ENCODE measurements at places on chromosomes 7 and 10. TPM values are rescaled to one million over a fixed set of nuclear protein-coding genes. Genes with fewer than 3 reads are reported as not detected.

The SLC26A3 gene
- not detected for total RNA-seq

The LIPK gene
- total RNA-seq, result not detected

The UTF1 gene
- not detected for total RNA-seq

The NPY4R gene
- total RNA-seq, result not detected

The GGCT gene
- 18.2 TPM for total RNA-seq

The EGFR gene
- total RNA-seq, result 11.2 TPM

The KLF14 gene
- not detected for total RNA-seq

DNA sequence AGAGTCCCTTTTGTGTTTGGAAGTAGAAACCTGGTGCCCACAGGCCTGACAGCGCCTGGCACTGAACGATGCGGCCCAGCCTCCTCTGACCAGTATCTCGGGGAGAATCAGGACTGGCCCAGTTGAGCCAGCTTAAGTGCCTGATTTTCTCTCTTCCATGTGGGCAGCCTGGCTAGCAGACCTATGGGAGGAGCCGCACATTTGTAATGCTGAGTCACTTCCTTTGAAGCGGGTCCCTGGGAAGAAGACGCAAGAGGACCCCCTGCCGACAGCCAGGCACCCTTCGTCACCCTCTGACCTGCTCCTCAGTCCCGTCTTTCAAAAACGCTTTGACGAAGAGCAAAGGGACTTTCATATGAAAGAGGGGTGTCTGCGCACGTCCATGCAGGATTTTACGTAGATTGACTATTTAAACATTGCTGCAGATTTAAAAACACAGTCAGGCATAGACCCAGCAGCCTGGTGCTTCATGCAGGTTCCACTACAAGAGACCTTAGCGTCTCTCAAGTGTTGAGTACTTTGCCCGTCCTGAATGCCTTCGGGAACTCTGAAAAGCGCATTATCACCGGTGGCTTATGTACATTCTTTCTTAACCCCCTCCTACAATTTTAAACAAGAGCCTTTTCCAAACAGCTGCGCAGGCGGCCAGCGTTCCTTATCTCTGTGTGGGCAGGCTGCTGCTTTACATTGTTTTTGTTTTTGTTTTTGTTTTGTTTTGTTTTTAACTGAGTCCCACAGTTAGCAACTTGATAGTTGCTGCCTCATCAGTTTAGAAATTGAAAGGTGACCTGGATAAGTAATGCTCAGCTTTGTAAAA lies 36.5 kb upstream of the AP5Z1 start:
- peak; percentile 59 for DNase-seq

GRCh38 chr7:83468251-83468739 lies 180.6 kb downstream of the SEMA3E start:
- DNase-seq, result peak; percentile 70

GRCh38 chr7:33062023-33062781 lies at the start of gene NT5C3A:
Gene NT5C3A (minus strand): TSS chr7:33062776. CDS start chr7:33062705, 71 bp downstream.
- DNase-seq, result peak; percentile 50

GRCh38 chr10:52313933-52314821 lies at the start of gene DKK1:
Gene DKK1 (plus strand): TSS chr10:52314281. CDS start chr10:52314435, 154 bp downstream.
- peak; percentile 55 for DNase-seq

DNA sequence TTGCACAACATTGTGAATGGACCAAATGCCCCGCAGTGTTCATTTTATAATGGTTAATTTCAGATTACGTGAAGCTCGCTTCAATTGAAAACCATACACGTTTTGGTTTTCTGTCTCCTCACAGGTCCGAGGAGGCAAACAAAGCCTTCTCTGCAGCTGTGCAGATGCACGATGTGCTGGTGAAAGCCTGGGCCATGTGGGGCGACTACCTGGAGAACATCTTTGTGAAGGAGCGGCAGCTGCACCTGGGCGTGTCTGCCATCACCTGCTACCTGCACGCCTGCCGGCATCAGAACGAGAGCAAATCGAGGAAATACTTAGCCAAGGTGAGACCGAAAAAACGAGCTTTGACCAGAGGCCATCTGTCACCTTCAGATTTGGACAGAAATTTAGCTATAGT lies 110.3 kb downstream of the TRRAP start:
- DNase-seq, result no peak

DNA sequence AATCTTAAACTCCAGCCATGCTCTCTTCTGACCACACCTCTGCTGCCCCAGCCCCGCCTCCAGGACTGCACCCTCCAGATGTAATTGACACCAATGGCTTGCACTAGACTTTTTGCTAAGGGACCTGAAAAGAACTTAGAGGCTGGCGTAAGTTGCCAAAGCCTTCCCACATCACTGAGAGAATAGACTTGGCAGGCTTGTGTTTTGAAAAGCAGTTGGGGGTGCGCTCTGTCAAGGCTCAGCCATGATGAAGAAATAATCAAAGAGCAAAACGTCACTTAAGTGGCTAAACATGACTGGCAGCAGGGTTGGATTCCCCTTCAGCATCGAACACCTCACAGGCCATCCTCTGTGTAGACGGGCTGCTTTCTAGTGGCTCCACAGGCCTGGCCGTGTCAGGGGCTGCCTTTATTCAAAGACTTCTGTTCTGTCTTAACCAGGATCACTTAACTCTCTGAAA lies 195.2 kb upstream of the C7orf33 start:
- no peak for DNase-seq

DNA sequence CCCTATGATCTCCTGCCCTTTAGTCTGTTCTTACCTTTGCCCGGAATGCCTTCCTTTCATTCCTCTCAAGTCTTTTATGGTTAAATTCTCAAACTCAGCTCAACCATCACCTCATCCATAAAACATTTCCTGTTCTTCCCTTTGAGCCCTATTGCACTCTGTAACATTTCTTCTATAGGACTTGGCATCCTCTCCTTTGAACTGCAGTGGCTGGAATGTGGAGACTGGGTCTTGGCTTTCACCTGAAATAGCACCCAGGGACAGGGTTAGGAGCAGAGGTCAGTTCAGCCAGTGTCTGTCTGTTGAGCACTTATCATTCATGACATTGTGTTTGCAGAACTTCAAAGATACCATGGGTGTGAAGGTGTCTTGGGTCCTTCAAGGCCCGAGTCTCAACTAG lies 7.2 kb downstream of the NFE2L3 start:
- DNase-seq, result no peak

GRCh38 chr10:101132636-101133473 lies 1.8 kb downstream of the TLX1 start:
- DNase-seq, result no peak

DNA sequence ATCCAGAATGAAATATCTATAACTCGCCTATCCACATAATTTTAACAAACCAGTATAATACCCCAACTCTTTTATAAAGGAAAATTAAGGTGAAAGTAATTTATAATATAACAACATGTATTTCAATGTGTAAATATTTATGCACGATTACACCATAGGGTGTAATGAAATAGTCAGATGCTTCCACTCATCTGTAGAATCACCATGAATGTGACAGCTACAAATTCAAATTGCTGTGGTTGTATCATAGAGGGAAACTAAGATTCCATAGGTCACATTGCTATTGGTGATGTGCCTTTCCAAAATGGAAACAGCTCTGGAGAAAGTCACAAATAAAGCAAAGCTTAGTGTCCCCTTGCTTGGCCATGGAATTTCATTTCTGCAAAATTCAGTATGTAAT lies 95.7 kb downstream of the CPED1 start:
- DNase-seq, result no peak

DNA sequence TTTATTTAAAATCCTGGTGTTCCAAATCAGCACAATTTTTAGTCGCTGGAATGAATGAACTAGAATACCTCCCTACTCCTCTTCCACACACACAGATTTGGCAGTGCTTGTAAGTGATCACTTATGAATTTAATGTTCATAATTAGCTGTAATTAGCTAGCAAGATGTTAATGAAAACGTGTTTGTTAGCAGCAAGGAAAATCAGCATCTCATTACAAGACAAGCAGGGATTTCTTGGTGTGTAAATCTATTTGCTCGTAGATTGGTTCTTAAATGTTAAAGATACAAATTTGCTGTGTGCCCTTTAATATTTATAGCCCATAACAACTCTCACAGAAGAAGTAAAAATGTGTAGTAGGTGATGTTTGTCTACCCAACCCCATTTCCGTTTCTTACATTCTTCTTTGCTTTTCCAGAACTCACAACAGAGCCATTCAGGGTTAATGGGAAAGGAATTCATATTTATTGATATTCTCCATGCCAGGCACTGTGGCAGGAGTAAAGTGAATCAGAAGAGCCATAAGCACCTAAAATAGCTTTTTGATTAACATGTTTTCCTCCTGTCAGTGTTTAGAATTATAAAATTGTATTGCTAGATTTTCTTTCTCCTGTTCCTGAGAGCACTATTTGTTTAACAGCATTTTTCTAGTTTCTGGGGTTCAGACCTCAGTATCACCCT lies 49.6 kb downstream of the SEMA3C start:
- no peak for DNase-seq

GRCh38 chr10:104806801-104807200 lies 165.7 kb downstream of the SORCS3 start:
- DNase-seq, result no peak

DNA sequence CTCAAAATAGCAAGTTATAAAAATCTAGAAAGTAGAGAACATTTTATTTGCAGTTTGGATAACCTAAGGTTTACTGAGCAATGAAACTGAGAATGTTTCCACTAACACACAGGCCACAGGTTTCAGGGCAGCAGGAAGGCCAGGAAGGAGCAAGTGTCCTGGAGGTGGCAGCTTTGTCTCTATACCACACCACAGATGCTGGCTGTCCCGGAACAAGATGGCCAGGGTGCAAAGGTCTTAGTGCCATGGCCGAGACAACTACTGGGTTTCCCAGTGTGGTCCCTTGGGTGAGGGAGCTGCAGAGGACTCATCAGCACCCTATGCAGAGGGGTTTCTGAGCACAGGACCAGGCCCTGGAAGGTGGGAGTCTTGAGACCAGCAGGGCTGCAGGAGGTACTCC lies 92.0 kb downstream of the CTBP2 start:
- no peak for DNase-seq

DNA sequence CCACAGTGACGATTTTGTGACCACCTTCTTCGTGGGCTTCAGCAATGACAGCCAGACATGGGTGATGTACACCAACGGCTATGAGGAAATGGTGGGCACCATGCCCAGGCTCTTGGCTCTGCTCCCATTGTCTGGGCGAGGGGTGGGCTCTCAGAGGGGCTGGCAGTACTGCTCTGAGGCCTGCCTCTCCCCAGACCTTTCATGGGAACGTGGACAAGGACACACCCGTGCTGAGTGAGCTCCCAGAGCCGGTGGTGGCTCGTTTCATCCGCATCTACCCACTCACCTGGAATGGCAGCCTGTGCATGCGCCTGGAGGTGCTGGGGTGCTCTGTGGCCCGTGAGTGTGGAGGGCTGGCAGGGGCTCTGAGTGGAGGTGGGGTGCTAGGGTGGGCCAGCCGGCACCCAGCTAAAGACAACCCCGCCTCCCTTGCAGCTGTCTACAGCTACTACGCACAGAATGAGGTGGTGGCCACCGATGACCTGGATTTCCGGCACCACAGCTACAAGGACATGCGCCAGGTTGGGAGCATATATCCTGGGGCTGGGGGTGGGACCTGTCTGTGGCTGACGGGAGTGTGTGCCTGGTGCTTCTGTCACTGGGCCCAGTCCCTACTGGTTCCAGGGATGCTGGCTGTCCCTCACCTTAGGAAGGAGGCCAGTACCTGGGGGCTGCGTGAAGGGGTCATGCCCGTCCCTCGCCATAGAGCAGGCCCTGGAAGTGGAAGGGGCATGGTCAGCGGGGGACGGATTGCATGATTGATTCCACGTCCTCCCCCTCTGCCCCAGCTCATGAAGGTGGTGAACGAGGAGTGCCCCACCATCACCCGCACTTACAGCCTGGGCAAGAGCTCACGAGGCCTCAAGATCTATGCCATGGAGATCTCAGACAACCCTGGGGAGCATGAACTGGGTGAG lies 6.8 kb downstream of the AEBP1 start:
- DNase-seq, result no peak

DNA sequence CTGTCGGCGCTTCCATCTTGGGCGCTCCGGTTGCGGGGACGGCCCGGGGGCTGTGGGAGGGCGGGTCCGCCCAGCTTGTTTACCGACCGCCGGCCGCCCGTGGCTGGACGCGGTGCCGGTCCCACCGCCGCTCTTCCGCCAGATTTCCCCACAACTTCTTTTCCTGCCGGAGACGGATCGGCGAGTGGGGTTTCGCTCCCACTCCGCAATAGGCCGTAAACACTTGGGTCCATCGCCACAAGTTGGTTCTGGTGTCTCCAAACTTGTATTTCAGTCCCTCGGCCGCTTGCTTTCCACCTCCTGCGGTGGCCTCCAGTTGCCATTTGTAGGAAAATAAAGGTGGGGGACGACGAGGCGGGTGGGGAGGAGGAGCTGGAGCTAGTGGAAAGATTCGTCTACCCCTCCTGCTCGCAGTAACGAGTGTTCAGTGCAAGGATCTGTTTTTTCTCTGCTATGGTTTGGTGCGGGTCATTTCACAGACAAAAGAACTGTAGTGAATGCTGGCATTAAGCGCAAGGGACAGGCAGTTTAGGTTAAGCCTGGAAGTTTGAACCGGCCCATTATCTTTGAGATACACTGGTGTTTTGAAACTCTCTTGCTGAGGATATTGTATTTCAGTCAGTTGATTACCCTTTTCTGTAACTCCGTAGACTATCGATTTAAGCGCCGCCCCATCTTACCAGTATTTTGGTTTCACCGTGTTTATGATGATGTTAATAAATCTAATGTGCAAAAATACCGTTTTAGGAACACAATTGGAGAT lies 24.3 kb upstream of the ZRANB1 start:
- peak; percentile 54 for DNase-seq

DNA sequence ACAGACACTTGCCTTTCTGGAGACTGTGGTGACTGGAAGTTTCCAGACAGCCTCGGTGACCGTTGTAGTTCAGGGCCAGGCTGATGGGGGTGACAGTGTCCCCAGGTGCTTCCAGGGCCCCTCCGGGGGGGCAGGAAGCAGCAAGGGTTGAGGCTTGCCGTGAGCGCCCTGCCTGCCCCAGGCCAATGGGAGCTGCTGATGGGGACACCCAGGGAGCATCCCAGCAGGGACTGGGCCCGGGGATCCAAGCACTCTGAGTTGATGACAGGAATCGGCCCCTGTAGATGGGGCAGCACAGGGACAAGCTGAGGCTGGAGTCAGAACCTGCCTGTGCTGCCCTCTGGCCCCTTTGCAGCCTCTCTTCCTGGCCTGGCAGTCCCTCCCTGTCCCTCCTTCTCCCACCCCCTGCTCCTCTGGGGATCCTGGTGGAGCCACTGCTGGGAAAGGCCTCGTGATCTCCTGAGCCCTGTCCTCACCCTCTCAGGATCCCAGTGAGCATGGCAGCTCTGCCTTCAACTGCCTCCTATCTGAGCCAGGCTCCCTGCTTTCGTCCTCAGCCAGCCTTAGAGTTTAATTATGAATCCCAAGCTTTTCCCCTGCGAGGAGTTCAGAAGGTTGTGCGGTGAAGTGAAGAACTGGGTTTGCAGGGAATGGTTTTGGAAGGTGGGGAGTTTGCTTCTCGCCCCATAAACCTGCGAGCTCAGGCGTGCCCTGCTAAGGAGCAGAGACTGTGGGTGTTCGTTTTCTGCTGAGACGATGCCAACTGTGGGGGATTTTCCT lies 84.7 kb downstream of the ADCY1 start:
- DNase-seq, result no peak

All from heart right ventricle (tissue), 16 donors.